ENCODE measurements at places on chromosomes 4 and X. TPM values are rescaled to one million over a fixed set of nuclear protein-coding genes. Genes with fewer than 3 reads are reported as not detected.

- no peak for DNase-seq
Observed at GRCh38 chr4:24236532-24236931, 346.7 kb upstream of the PPARGC1A start.

DNA sequence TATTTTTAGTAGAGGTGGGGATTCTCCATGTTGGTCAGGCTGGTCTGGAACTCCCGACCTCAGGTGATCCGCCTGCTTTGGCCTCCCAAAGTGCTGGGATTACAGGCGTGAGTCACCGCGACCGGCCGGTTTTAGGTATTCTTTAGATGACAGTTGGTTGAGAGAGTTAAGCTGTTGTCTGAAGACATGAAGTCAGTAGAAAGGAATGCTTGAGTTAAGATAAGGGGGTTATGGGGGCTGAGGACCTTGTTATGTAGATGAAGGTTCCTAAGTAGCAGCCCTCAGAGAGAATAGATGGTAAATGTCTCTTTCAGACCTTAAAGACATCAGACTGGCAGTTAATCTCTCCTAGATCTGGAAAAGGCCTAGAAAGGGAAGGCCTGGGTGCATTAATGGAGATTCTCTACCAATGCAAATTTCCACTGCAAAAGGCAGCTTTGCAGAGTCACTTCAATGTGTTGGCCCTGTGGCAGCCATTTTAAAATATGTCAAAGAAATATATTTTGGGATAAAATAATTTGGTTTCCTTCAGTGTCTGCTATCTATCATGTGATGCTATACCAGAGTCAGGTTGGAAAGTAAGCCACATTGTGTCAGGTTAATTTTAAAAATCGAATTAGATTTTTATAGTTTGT, 6.4 kb upstream of the ZNF674 start:
- DNase-seq: no peak

GRCh38 chr4:138277133-138277532, 35.0 kb upstream of the SLC7A11 start:
- DNase-seq: no peak

HADH gene
- polyA plus RNA-seq: 88.2 TPM

PYURF gene
- polyA plus RNA-seq: 78.5 TPM

GPR50 gene
- polyA plus RNA-seq: not detected

DNA sequence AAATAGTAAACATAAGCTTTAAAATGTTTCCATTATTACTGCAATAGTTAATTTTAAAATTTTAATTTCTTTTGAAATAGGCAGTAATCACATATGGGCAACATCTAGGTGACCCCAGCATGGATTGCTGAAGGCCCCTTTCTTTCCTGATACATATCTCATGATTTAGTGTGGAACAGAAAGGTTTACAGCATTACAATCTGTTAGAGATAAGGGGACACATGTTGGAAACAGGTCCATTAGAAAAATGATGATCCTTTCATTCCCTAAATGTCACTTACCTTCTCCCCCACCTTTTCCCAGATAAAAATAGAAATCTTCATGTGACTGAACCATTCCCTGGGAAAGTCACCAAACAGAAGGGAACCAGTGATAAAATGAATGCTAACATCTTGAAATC, 90.4 kb downstream of the RASL11B start:
- no peak for DNase-seq

REPS2 gene
- 12.3 TPM for polyA plus RNA-seq

- DNase-seq: no peak
Observed at GRCh38 chr4:165151734-165152133, 39.1 kb upstream of the TMEM192 start.

PNCK gene
- polyA plus RNA-seq: 3.3 TPM

- DNase-seq: no peak
Observed at GRCh38 chrX:148540671-148541583, 40.5 kb downstream of the AFF2 start.

- DNase-seq: no peak
Observed at GRCh38 chr4:167842487-167842886, 249.8 kb upstream of the ANXA10 start.

GAGE12F gene
- polyA plus RNA-seq: not detected

GRCh38 chr4:64889906-64890610, 480.8 kb upstream of the TECRL start:
- DNase-seq: no peak

GRCh38 chr4:113539408-113539807, 222.1 kb downstream of the CAMK2D start:
- DNase-seq: peak; percentile 46

DNA sequence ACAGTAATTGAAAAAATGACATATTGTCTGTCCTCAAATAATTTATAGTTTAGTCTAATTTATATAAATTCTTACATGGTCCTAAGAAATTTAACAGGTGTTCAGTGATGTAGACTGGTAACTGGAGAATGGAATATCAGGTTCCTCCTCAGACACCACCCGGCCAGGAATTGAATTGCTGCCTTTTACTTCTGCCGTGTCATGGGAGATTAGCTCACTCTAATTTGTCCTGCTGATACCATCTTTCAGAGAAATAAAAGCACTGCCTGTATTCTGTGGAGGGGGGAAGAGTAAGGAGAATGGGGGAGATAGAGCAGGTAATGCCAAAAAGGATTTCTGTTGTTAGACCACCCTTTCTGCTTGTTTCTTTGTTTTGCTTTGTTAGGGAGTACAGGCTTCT, 125.2 kb upstream of the KLHL4 start:
- no peak for DNase-seq
